AML-193 (cell line): ENCODE measurements at places on chromosomes 2 and 18.

DNA sequence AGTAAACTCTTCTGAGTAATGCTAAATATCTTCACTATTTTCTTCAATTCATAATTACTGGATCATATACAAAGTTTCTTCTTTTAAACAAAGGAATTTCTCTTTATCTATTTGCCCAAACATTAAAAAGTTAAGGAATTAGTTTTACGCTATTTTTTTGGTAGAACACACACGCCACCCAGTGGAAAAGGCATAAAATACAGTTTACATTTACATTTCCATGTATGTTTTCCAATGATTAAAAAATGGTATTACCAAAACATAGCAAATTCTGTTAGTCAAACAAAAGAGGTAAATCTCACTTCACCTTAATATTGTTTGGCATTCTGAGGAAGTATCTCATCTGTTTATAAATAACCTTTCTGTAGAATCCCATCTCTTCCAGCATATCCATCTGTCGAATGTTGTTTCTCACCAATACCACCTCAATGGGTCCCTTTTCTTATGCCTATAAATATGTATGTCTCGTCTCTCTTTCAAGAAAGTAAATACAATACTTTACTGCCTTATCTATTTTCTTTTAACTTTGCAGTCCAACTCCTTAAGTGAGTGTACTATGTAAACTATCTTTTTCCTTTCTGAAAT is 7.2 kb downstream of the BOLL start:
- peak; percentile 41 for DNase-seq

DNA sequence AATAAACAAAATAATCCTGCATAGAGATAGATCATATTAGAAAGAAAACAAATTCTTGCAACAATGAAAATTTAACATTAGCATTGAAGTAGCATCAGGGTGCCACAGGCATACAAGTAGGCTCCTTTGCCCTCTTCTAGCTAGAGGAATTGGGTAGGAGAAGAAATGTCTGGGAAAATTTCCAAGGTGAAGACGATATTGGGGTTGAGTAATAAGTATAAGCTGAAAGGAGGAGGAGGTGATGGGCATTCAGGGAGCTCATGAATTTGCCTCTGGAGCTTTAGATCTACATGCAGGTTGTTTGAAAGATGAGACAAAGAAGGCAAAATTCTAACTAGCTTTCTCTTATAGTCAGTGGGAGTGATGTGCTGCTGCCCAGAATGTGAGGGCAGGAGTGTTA is 504.9 kb downstream of the CCDC85A start:
- no peak for DNase-seq

GRCh38 chr2:165428926-165429325 is 40.6 kb upstream of the CSRNP3 start:
- no peak for DNase-seq

DNA sequence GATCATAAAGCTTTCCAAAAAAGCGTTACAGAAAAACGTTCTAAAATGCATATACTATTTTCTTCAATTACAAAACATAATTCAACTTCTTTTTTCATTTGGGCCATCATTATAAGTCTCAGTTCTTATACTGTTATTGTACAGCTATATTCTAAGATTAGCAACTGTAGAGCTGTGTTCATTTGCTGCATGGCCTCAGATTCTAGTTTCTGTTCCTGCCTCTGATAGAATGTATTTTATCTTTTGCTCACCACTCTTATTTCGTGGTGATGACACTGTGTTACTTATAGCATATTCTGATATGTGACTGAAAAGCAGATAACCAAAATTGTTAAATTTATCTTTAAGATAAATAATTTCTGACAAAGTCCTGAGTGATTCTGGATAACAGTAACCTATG is 67.2 kb downstream of the PTRHD1 start:
- no peak for DNase-seq

GRCh38 chr2:7913974-7914373 is 767.9 kb upstream of the ID2 start:
- no peak for DNase-seq

GRCh38 chr2:109494351-109494750 is 119.4 kb downstream of the SEPTIN10 start:
- no peak for DNase-seq

GRCh38 chr2:36330473-36331395 is 24.8 kb upstream of the CRIM1 start:
- DNase-seq, result no peak

- DNase-seq, result no peak
These were observed 31.4 kb upstream of the PHLPP1 start for GRCh38 chr18:62683935-62684334.

GRCh38 chr2:121804340-121804739 is 48.9 kb downstream of the TSN start:
- peak; percentile 89 for DNase-seq

GRCh38 chr2:232537079-232537478 is 2.4 kb upstream of the CHRNG start:
- DNase-seq, result peak; percentile 26

- DNase-seq, result no peak
These were observed 321.0 kb downstream of the RND3 start for GRCh38 chr2:150166313-150167051.
